Daoy (cell line): ENCODE measurements at places on chromosomes 2 and 18.

DNA sequence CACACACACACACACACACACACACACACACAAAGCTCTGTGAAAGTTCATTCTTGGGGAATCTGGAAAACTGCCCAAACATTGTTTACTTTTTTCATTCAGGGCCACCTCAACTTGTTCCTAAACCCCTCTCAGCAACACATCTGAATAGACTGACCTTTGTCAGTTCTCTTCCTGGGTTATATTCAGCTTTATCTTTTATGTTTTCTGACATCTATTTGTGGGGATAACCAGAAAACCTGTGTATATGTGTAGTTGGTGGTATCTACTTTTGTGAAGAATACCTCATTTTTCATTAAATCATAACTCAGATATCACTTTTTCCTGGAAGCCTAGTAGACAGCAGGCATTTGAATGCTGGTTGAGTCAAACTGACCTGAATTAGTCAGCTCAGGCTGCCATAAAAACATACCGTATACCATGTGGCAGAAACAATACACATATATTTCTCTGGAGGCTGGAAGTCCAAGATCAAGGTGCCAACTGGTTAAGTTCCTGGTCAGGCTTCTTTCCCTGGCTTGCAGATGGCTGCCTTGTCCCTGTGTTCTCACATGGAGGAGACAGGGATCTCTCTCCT lies 11.0 kb upstream of the RNF144A start:
- no peak for DNase-seq

DNA sequence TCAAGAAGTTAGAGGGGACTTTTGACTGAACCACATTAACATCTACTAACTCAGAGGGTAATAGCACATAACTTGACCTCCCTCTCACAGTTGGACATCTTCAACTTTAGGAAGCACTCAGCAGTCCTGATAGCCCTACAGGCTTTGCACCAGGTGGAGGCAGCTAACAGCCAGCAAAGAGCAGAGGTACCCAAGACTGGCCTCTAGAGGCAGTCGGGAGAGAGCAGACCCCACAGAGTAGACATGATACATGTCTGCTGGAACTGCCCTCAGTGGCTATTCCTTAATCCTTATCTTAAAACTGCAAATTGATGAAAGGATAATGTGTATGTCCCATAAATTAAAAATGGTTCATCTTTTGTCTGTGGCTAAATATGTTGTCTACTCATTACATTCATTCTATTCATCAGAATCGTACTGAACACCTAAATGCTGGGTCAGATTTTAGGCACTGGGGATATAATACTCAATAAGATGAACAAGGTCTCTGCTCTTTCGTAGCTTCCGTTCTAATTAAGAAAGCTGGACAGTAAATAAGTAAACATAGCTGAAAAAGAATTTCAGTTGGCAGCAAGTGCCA lies 49.8 kb downstream of the CAB39 start:
- DNase-seq: peak; percentile 32

GRCh38 chr18:35387152-35387571 lies 10.0 kb upstream of the ZNF396 start:
- no peak for DNase-seq

DNA sequence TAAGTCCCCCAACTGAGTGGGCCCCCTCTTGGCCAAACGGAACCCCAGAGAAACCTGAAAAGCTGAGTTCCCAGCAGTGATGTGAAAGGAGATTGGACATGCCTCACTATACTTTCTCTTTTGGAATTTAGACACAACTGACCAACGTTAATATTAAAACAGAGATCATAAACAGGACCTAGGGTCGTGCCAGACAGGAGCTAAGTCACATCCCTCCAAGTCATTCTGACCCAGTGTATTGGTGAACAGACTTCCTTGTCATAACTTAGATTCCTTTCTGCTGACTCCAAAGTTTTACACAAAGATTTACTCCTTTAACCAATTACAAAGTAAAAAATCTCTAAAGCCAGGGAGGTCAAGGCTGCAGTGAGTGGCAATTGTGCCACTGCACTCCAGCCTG lies 46.9 kb downstream of the UXS1 start:
- peak; percentile 28 for DNase-seq
